ENCODE measurements at places on chromosomes 7 and 10. TPM values are rescaled to one million over a fixed set of nuclear protein-coding genes. Genes with fewer than 3 reads are reported as not detected.

Gene LRRC4
- total RNA-seq, result 0.17 TPM

GRCh38 chr10:80458638-80459037, 4.5 kb downstream of the TSPAN14 start:
- no peak for DNase-seq
- H3K36me3 ChIP-seq, result no peaks in the 10 kb centered on the region
- peak overlapping the region; percentile 79 for H3K27ac ChIP-seq
- peaks cover 59% of the 10 kb centered on the region for H3K4me1 ChIP-seq

Gene RADIL
- 1.9 TPM for total RNA-seq

Gene CNNM1
- total RNA-seq, result 0.27 TPM

DNA sequence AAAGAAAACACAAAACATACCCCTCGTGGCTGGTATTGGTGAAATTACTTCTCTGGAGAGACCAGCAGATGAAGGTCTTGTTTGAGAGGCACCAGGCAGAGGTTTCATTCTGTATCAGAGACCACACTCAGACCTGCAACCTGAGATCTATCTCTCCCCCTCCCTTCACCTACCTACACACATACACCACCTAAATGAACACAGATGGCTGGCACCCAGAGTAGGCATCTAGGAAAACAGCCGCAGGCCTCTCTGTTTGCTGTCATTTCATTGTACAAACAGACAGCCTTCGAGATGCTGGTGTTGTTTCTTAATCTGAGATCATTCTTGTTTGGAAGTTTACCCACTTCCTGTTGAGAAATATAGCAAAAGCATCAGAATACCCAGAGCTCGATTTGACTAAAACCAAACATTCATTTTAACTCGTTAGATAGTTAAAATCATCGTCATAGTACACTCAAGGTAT, 173.9 kb upstream of the SLC25A13 start:
- DNase-seq, result no peak
- H3K4me3 ChIP-seq, result no peak overlapping the region
- H3K27ac ChIP-seq, result no peak overlapping the region
- H3K4me1 ChIP-seq, result no peaks in the 10 kb centered on the region

- no peaks in the 10 kb centered on the region for H3K36me3 ChIP-seq
- H3K27me3 ChIP-seq, result peaks cover 22% of the 10 kb centered on the region
- no peak overlapping the region for H3K27ac ChIP-seq
- peak overlapping the region; percentile 7 for H3K4me3 ChIP-seq
- H3K4me1 ChIP-seq, result no peaks in the 10 kb centered on the region
- DNase-seq, result no peak
Measured at GRCh38 chr10:132036887-132037675, 28.7 kb upstream of the JAKMIP3 start.

- no peak for DNase-seq
- no peaks in the 10 kb centered on the region for H3K4me1 ChIP-seq
- H3K4me3 ChIP-seq, result no peak overlapping the region
- no peaks in the 10 kb centered on the region for H3K27me3 ChIP-seq
Measured at GRCh38 chr7:25638068-25638467, 409.8 kb upstream of the NPVF start.

All from colonic mucosa (tissue), 4 donors.